ENCODE measurements at places on chromosomes 4 and X.

DNA sequence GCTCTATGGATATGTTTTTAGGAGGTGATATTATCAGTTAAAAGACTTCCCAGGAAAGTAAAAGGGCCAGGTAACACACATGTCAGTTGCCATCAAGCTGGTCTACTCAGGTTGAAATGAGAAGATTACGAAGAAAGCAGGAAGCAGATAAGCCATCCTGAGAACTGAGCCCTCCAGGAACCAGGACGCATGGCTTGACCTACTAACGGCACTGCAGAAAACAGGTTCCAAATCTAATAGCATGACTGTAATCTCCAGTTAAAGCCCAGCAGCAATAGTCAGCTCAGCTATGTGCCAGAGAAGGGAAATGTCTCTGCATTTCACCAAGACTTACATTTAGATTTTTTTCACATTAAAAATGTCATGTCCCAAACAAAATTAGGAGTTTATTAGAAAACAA lies 77.9 kb downstream of the APBB2 start:
- no peak for DNase-seq

GRCh38 chrX:153831429-153832150 lies 1.2 kb upstream of the PDZD4 start:
- no peak for DNase-seq

DNA sequence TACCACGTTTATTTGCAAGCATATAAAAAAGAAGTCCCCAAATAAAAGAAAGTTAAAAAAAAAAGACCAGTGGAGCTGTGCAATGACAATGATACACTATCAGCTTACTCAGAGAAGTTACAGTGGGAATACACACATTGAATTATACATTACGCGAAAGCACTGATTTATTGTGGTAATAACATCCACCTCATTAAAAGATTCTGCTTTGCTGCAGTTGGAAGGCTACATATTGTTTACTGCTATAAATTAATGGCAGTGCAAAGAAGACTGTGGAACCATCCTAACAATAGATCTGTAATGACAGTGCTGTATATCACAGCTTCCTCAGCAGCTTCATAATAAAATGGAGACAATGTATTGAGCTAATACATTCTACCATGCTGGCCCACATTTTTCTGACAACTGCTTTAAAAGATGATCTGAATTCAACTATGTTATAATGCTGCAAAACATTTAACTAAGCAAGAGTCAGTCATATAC lies 142.5 kb upstream of the MAB21L2 start:
- DNase-seq: no peak

DNA sequence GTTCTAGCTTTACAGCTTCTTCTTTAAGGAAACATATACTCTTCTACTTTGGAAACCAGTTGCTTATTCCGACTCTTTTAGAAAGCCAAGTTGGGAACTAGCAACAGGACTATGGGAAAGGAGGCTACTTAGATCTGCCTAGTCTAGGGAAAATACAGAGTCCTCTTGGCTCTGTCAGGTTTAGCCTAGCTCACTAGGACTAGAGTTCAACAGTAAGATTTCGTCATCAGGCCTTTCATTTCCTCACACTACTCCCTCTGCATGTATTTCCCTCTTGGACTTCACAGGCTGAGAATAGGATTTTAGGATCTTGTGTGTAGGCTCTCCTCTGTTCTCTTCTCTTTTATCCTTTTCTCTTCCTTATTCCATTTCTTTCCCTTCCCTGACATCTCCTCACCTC lies 409.8 kb downstream of the AR start:
- DNase-seq: no peak

DNA sequence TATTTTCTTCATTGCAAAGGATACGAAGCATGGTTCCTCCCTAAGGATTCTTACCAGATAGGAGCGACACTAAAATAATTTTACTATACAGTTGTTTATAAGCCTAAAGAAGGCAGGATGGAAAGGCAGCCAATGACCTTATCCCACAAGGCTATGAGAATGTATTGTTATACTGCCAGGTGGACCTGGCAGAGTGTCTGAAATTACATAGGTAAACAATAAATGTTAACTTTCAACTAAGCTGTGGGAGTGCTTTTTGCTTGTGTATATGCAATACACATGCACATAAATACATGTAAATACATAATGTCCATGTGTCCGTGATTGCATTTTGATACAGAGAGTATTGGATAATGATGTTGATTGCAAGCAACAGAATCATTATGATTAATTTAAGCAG lies 850.6 kb downstream of the CENPC start:
- no peak for DNase-seq

GRCh38 chr4:98093662-98094061 lies 49.6 kb downstream of the STPG2 start:
- DNase-seq: no peak

All from DMS 273 treated with DMSO at 0.1 percent for 48 hours (cell line).